NCI-H1092 (cell line): ENCODE measurements at places on chromosomes 2 and 18.

DNA sequence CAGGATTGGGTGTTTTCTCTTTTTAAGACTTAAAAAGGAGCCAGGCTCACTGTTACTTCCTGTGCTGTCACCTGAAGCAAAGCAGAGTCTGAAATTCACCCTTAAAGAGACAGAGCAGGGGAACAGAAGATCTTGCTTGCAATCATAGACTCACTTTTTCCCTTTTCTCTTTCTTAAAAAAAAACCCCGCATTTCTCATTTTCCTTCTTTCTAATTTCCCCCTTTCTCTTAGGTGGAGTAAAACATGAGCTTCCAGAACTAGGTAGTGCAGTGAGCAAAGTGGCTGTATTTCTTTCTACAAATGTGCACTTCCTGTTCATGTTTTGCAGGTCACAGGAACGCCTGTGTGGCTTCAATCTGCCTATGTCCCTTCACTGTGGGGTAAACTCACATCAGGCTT lies 381.2 kb downstream of the LPIN1 start:
- DNase-seq: no peak

- DNase-seq: no peak
Observed at GRCh38 chr2:110864176-110864575, 131.8 kb downstream of the ACOXL start.

DNA sequence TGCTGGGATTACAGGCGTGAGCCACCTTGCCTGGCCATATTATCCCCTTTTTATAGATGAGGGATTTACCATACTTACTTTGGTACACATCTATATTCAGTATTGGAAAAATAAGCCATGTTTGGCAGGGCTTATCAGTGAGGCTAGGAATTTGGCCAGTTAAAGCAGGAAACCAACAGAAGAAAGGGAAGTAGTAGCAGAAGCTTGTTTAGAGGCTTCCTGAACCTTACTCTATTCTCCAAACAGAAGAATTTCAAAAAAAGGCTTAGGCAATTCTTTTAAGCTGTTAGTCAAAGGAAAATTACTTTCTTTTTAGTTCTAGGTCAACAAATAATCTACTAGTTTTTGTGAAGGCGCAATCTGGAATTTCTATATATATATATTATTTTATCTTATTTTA lies 3.2 kb upstream of the GLS start:
- no peak for DNase-seq

- DNase-seq: no peak
Observed at GRCh38 chr18:73514449-73514848, 633.2 kb downstream of the FBXO15 start.

DNA sequence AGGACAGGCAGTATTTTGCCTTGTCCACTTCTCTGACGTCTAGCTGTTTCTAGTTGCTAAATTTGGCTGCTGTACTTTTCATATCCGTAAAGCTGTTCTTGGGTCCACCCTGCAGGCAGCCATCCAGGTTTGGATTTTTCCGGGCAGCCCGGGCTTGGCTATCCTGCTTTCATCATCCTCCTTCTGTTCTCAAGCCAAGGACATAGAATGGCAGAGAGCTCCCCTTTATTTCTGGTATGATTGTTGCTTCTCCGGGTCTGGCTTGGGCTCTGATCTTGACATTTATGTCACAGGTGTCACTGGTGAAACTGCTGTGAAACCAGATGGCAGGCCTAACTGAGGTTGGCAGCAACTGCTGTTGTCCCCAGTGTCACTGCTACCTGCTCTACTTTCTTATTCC lies 35.5 kb downstream of the SCN2A start:
- DNase-seq: no peak

- DNase-seq: no peak
Observed at GRCh38 chr2:211061612-211062296, 505.4 kb downstream of the CPS1 start.

DNA sequence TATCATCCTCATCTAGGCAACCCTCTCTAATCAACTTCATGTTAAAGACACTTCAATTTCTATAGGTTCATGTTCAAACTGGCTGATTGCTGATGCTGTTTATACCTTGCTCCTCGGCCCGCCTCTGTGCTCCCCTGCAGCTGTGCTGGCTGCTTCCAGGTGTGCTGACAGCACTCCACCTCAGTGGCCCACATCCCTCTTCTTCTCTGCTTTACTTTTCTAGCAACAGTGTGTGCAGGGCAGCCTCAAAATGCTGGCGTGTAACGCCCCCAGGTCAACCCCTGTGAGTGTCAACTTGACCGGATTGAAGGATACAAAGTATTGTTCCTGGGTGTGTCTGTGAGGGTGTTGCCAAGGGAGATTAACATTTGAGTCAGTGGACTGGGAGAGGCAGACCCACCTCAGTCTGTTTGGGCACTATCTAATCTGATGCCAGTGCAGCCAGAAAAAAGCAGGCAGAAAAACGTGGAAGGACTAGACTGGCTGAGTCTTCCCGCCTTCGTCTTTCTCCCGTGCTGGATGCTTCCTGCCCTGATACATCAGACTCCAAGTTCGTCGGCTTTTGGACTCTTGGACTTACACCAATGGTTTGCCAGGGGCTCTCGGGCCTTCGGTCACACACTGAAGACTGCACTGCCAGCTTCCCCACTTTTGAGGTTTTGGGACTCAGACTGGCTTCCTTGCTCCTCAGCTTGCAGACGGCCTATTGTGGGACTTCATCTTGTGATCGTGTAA lies 94.7 kb downstream of the COL6A3 start:
- no peak for DNase-seq

DNA sequence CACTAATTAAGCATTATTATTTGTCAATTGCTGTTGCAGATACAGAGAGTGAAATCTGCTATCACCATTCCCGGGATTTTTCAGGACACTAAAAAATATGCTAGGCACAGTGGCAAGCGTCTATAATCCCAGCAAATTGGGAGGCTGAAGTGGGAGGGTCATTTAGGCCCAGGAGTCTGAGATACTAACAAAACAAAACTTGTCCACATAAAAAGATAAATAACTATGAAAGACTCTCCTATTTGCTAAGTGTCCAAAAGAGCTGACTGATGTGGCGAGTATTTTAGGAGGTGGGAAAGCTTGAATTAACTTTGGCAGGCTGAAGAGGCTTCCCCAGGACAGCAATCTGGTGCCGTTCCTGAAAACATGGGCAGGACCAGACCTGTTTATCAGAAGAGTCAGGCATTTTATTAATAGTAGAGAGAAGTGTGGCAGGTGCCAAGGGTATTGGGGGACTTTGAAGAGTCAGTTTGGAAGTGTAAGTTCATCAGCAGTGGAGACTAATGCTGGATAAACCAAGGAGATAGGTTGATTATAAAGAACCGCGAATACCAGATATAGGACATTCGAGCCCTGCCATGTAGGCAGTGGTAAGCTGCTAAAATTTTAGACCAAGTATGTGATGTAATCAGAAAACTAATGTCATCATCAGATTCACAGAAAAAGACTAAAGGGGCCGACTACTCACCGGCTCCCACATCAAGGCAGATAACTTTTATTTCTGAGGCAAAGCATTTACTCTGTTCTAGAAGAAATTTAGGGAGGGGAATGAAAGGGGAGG lies 201.8 kb downstream of the EPHA4 start:
- no peak for DNase-seq

DNA sequence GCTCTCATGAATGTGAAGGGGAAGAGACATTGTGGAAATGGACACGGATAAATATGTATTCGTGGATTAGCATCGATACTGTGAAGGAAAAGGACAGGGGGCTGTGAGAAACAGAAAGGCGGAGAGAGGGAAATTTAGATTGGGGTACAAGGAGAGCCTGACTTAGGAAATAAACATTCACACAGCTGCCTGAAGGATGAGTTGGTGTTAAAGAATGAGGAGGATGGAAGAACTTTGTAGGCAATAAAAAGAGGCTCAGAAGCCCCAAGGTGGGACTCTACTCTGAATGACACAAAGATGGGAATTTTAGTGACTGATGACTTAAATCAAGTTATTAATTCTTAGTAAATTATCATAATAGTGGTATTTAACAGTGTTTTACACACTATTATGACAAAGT lies 10.1 kb downstream of the MYO1B start:
- no peak for DNase-seq

GRCh38 chr2:18551169-18551568 lies 9.3 kb downstream of the RDH14 start:
- no peak for DNase-seq

- no peak for DNase-seq
Observed at GRCh38 chr2:134231965-134232340, 21.9 kb upstream of the MGAT5 start.

DNA sequence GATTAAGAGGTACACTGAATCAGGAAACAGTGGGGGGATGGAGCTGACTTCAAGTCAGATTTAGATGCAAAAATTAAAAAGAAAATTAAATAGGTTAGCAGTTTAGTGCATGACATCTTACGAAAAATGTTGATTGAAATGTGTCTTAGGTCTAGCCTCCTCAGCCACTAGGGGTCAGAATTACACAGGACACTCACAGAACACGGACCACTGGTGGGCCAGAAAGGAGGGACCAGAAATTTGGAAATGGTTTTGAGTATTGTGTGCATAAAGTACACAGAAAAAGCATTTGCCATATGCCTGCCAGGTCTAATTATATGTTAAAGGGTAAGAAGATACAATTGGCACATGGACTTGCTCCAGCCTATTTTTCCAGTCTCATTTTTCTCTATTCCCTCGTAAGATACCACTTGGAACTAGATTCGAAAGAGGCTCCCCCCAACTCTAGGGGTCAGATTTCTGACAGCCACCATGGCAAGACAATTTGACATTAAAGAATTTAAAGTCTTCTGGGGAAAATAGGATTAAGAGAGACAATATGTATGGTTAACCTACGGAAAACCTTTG lies 550.2 kb upstream of the SETBP1 start:
- DNase-seq: peak; percentile 90

DNA sequence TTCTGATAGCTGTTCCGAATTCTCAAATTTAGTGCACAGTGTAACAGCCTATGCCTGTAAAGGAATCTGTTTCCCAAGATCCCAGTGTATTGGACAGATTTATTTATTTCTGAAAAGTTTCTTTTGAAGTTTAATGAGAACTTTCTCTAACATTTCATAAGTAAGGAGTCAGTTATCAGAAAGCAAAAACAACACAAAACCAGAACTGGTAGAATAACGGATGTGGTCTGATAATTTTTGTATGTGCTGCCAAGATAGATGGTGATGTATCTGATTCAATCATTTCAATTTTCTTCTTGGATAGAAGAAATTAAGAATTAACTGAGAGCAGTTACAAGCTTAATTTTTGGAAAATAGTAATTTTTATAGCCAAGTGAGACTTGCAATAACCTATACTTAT lies 374.3 kb downstream of the SOCS6 start:
- DNase-seq: no peak

DNA sequence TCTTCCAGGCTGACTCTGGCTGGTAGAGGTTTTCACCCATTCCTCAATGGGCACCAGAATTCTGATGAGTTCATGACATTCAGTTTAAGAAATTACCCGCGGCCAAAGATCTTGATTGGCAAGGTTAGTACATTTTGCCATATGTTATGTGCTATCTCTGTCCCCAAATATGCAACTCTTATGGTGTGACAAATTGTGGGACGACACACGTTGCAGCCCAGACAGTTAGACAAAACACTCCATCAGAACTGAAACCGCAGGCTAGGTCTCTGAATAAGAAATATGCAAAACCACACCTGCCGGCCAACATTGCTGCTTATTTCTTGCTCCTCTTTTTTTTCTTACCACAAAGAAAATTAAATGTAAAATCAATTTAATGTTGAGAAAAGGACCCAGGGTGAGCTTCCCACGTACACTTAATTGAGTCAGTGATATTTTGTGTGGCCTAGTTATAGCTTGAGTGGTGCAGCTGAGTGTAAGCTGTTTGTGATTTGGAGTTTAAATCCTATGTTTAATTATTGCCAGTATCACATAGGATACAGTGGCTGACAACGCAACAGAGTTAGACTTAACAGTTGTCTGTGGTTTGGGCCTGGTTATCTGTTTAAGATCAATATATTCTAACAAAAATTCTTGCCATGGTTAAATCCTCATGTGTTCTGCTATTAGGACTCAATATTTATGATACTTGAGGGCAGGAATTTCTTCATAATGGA lies 35.7 kb upstream of the LTBP1 start:
- DNase-seq: no peak

GRCh38 chr2:180358458-180358857 lies 351.4 kb upstream of the CWC22 start:
- DNase-seq: no peak

- DNase-seq: no peak
Observed at GRCh38 chr2:42872721-42873120, 80.3 kb upstream of the HAAO start.
